ENCODE measurements at places on chromosomes 2 and 18.

DNA sequence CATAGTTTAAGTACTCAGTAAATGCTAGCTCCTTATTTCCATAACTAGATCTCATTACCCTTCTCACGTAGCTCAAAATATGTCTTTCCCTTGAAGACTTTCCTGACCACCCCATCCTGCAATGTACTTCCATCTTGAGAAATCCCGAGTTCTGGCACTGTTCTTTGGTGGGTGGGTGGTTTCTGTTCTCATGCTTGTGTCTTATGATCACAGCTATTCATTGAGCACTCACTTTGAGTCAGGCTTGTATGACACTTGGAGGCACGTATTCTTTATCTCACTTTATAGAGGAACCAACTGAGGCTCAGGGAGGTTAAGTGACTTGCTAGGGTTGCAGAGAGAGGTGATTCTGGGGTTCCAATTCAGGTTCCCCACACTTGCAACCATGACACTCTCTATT, 9.0 kb upstream of the CLIP4 start:
- DNase-seq, result no peak

GRCh38 chr18:74266161-74266560, 25.6 kb downstream of the CYB5A start:
- no peak for DNase-seq

DNA sequence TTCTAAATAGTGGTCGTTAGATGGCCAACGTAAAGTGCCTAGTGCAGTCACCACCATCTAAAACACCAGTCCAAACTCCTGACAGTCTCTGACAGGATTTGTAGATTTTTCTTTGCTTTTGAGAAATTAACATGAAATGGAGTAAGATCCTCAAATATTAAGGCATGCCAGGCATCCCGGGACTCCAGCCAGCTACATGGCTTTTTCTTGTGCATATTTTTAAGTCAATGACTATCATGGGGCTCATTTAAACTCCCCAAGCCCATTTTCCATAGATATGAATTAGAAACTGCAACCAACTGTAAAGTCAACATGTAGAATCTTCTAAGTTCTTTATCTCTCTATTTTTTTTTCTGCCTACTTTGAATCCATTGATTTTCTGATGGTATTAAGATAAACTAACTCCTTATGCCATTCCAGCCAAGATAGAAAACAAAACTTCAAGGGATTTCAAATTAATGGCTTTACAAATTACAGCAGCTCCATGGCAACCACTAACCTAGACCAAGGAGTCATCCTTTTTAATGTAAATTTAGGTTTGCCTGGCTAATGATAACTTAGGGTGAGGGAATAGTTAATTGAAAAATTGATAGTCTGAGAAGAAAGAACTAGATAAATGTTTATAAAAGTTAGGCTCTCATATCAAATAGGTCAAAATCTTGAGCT, 764.1 kb upstream of the NXPH2 start:
- no peak for DNase-seq

DNA sequence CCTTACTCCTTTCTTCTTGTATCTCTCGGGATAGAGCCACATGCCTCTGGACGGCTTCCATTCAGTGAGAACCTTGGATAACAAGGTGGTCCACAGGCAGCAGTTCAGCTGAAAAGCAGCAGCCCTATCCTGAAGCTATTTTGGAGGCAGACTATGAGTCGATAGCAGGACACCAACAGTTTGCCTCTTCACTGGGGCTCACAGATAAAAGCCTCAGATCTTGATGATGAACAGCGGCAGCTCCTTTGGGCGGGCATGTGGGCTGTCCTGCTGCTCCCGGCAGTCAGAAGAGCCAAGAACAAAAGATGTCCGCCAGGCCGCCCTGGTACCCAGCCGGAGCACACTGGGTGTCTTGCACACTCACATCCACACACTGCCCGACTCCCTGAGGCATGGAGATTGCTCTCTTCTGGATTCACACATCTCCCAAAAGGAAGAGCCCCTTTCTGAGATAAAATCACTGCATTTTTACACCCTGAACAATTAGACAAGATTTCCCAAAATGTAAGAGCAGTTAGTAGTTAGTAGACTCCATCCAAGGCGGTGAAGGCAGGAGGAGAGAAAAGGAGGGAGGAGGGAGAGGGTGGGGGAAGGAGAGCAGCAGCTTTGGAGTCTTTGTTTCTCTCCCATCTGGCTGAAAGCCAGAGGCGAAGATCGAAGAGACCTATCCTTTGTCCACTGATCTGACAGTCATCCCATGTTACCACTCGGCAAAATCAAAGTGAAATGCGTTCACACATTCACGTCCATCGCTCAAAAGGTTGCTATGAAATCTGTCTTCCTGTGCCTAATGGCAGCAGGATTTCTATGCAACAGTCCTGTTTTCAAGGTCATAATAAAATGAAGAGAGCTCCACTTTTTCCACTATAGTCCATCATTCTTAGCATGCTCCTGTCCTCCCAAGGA, 90.1 kb upstream of the KLF7 start:
- DNase-seq, result no peak

DNA sequence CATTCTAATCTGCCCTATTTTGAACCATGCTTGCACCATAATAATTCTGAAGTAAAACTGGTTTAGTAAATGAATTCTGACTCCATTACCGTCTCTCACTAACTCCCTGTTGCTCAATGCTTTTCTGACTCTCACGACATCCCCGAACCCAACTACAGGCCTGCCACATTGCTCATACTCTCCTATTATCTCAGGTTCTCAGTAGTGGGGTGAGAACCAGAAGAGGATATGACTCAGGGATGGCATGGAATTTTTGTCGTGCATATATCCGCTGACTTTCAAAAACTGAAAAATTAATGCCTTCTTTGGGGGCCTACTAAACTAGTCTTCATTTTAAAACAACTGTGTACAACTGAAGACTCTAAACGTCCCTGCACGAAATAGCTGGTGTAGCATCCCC, 34.3 kb downstream of the NETO1 start:
- DNase-seq, result no peak

GRCh38 chr2:136997557-136997956, 232.2 kb downstream of the THSD7B start:
- DNase-seq, result no peak

DNA sequence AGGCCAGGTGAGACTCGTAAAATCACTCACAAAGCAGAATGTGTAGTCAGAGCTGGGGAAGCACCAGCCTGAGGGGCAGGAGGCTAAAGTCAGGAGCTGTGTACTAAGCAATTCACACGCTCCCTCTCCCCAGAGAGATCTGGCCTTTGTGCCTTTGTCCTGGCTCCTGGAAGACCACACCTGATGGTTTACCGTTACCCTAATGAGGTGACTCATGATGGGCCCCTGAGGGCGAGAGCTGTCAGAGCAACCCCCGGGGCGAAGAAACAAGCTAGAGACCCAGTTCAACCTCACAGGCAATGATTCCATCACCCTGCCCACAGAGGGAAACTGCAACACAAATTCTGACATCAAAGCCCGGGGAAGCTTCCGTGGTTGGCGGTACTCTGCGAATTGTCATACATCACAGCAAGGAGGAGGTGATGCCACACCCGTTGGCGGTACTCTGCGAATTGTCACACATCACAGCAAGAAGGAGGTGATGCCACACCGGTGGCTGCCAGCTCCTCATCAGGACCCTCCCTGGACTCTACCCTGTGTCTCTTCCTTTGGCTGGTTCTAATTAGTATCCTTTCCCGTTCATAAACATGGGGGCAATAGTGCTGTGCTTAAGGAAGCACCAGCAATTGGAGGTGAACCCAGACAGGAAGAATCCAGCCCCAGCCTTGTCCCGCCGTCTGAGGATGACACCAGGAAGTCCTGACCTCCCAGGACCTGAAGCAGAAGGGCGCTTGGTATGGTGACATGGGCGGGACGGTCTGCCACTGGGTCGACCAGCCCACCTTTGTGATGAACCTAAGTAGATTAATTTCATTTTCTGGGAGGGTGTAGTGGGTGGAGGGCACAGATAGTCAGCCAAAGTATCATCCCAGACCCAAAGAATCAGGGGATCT, 30.5 kb downstream of the B3GNT7 start:
- DNase-seq, result no peak

DNA sequence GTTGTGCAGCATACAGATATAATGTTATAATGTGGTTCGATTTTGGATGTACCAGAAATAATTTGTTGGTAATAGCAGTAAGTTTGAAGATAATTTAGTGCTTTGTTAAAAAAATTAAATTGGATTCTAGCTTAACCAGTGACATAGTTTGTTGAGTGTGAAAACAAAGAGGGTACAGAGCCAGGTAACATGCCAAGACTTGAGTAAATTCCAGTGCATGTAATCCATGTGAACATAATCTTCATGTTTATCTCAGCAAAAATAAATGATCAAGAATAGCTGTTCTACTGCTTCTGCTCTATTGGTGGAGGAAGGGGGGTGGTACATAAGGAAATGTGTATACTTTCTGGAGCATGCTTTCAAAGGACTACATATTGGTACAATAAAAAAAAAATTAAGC, 165.8 kb downstream of the DNAH7 start:
- no peak for DNase-seq

GRCh38 chr2:69804416-69804815, 25.0 kb upstream of the GMCL1 start:
- DNase-seq, result no peak

DNA sequence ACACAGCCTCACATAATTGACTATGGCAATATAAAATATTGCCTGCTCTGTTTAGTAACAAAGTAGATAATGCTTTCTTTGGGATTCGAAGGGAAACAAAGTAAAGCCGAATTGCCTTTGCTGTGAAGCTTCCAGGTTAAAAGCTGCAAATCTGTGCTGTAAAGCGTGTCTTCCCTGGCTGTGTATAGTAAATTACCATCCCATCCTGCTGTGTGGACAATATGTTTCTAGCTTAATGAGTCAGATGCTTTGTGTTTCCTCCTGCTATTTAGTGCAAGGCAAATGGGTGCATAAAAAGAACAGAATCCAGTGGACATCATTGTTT, 265.1 kb downstream of the SOCS6 start:
- DNase-seq, result no peak

GRCh38 chr2:176165370-176166050, 8.4 kb downstream of the HOXD3 start:
- DNase-seq, result no peak

DNA sequence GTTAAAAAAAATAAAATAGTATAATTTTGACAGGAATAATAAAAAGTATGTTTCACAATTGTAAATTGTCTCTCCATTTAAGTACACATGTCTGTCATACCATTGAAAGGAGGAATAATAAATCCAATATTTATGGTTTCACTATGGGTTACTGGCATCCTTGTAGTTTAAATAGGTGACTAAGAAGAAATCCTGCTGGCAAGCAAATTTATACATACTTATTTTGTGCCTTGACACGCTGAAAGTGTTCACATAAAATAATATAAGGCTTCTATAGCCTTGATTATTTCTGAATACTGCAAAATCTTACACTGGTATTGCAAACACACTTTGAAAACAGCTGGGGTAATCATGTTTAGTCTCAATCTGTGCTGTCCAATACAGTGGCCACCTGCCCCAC, 138.3 kb upstream of the ETAA1 start:
- DNase-seq, result no peak

DNA sequence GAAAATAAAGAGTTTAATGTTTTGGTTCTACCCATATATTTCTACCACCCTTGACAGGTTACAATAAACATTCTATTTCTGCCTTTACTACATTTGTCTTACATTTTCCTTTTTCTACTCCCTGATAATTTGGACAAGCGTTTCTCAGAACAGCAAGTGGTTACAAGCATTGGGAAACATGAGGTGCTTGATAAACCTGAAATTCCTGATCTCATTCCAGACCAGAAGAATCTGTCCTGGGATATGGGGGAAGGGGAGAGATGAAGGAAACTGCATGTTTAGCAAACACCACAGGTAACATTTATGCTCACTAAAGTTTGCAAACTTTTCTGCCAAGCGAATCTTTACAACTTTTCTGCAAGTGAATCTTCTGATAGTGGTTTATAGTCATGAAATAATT, 28.3 kb upstream of the DSC1 start:
- no peak for DNase-seq

DNA sequence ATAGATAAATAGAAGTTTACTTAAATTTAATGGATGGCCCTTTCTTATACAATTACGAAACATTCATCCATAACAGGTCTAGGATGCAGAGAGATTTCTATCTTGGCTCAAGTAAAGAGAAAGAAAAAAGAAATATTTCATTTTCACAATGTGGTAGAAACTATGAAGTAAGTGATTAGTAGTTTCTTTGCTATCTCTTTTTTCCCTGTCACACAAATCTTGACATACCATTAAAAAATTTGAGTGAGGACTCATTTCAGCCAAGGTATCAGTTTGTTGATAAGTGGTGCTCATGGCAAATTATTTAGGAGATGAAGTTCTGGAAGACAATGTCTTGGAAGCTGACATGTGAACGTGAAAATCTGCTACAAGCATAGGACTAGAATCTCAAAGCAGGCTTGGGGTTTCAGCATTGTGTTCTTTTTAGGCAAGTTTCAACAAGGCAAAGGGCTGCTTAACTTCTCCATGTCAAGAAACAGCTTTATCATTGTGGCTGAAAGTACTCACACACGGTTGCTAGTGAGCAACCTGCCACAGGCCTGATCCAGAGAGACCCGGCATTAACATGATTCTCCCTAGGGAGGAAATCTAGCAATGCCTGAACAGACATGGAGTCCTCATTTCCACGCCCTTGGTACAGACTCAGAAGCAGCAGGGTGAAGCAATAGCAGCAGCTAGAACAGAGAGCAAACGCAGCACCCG, 414.6 kb downstream of the DLGAP1 start:
- DNase-seq, result no peak

GRCh38 chr18:35000457-35000856, 40.8 kb upstream of the MAPRE2 start:
- no peak for DNase-seq

GRCh38 chr18:77622009-77622692, 372.5 kb downstream of the GALR1 start:
- no peak for DNase-seq
